ENCODE measurements at places on chromosomes 3 and 15.

DNA sequence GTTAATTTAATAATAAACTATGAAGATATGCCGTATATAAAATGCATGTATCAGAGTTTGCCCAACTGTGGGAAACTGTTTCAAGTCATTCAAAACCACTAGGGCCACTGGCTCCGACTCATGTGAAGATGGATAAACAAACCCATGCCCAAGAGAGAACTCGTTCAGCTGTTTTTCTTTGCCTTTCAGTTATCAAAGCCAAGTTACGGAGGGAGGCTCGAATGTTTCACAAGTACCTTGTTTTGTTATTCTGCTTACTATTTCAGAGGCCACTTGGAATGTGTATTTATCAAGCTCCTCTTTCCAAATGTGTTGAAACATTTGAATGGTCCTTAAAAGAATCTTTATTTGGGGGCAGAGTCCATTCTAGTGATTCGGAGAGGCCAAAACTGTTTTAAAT lies 82.1 kb downstream of the DUT start:
- DNase-seq = no peak

DNA sequence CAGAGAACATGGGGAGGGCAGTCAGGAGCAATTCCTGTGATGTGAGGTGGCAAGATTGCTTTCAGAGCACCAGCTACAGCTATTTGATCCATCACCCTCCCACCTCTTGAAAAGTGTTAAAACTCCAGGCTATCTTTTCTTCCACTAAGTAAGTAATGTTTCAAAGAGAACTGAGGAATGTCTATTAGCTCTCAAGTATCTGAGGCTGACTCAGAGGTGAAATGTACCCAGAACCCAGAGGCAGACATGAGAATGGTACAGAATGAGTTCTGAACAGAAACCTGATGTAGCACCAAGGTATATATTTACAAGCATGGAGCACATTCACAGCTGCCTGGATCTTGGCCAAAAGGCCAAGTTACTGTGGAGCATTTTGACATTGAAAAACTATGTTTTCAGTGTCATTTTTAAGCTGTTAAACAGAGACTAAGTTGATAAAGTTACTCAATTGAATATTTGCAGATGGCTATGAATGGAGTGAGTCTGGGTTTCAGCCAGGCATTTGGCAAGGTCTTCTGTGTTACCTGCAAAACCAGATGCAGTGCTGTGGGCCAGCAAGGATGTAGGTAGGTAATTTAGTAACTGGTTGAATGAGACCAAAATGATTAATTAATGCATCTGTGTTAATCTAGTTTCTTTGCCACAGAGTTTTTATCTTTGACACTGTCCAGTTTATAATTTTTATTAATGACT lies 227.7 kb upstream of the CD96 start:
- DNase-seq = no peak

DNA sequence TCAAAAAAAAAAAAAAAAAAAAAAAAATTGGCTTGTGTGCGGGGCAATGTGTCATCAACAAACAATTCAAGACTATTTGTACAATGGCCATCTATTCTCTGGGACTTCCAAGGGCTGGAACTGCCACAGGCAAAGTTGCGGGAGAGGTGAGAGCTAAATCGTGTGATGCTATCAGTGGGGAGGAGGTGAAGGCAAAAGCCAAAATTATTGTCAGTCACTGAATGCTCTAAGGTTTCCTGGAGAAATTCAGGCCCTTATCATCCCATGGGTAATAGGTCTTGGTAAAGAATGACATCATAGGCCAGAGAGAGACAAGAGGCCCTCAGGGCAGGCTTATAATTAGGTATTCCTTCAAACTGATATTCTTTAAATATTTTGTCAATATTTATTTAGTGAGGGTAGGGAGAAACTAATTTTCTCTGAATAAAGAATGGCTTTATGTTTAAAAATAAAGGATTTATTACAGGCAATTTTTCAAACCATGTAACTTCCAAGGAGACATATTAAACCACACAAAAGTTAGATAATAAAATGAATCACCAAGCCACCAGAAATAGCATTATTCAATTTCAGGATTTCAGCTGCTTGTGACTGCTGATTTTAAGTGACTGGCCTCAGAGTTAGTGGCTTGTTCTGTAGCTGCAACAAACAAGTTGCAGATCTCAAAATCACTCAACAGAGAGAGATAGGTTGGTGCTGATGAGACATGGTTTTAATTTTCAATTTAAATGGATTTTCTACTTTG lies 226.3 kb upstream of the MRPL3 start:
- DNase-seq = no peak

DNA sequence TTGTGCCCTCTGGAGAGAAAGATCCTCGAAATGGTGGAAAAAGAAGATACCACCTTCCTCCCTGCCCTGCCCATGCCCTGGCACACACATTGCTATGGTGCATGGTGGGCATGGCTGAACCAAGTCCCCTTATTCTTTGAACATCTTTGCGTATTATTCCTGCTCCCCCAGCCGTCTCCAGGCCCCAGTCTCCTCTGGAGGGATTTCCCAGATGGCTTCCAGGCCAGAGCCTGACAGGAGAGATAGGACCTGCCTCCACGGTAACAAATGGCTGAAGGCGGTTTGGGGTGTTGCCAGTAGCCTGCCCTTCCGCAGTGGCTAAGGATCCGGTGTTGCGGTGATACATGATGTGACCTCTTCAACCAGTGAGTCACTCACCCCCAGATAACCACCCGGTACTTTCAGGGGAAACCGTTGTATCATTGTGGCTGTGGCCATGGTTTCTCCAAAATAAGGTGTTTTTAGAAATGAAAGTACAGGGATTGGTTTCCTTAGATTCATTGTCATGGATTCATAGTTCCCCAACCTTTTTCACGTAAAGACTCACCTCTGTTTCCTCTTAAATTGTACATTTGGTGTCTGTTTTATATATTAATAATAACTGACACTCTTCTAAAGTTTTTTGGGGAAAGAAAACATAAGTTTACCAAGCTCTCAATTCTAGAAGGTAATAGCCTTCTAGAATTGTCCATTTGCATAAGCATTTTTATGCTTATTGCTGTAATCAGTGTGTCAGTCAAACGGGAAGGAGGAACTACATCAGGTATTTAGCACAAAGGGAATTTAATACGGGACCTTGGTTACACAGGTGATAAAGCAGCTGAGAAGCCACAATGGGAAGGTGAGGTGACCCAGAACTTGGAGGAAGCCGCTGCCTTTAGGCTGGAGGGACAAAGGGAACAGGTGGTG lies 25.9 kb downstream of the SMAD3 start:
- DNase-seq = peak; percentile 94

- no peak for DNase-seq
These were observed 218.9 kb downstream of the PDZRN3 start for GRCh38 chr3:73405853-73406252.

DNA sequence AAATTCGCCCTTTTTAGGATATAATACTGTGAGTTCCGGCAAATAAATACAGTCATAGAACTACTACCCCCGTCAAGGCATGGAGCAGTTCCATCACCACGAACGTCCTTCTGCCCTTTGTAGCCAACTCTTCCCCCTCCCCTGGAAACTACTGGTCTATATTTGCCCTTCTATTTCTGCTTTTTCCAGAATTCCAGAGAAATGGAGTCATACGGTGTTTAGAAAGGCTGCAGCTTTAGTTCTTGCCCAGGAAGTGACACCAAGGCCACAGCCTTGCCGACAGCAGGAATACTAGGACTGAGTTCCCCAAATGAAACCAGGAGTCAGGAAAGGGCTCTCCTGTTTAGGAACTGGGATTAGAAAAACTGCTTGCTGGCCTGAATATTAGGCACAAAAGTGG lies 291.2 kb downstream of the FAM43A start:
- no peak for DNase-seq

- peak; percentile 93 for DNase-seq
These were observed 6.7 kb downstream of the KNSTRN start for GRCh38 chr15:40388941-40389823.

DNA sequence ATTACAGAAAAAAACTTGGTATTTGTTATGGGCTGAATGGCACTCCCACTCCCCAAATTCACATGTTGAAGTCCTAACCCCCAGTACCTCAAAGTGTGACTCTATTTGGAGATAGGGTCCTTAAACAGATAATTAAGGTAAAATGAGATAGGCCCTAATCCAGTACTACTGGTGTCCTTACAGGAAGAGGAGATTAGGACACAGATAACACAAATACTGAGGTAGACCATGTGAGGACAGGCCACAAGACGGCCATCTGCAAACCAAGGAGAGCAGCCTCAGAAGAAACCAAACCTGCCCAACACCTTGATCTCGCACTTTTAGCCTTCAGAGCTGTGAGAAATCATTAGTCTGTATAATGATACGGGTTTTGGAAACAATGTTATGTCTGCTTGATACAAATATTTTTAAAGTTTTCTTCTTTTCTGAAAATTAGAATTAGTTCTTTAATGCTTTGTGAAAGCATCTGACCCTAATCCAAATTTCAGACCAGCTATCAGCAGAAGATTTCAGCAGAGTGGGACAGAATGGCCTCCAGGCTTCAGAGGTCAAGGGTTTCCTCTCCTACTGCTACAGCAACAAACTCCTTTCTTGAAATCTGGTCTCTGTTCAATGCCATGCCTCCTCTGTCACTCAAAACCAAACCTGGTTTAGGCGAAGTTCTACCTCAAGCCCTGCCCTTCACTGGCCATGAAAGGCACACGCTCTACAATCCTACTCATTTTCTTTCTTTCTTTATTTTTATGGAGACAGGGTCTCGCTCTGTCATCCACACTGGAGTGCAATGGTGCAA lies 22.0 kb upstream of the HDC start:
- no peak for DNase-seq

DNA sequence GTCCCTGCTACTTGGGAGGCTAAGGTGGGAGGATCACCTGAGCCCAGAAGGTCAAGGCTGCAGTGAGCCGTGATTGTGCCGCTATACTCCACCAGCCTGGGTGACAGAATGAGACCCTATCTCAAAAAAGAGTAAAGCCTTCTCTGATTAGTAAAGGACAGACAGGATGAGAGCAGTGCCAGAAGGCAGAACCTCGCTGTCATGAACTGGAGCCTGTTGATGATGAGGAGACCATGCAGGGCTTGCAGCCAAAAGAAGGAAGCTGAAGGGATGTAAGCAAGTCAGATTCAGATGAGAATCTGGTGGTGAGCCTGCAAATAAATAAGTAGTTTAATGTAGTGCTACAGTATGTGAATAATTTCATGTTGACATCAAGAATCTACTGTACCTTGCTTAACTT lies 52.8 kb downstream of the USP50 start:
- no peak for DNase-seq

Measured in AML-193 (cell line).